ENCODE measurements at places on chromosomes 4 and X. TPM values are rescaled to one million over a fixed set of nuclear protein-coding genes. Genes with fewer than 3 reads are reported as not detected.

MAGEB18 gene
- total RNA-seq: not detected

HSFX2 gene
- not detected for total RNA-seq

IQSEC2 gene
- 17.2 TPM for total RNA-seq

ANOS1 gene
- total RNA-seq: 1.4 TPM

NFKB1 gene
- 36.7 TPM for total RNA-seq

HS6ST2 gene
- not detected for total RNA-seq

ERVMER34-1 gene
- total RNA-seq: not detected

NXF2B gene
- not detected for total RNA-seq

LPAR4 gene
- not detected for total RNA-seq

ADH5 gene
- 174 TPM for total RNA-seq

DBET gene
- not detected for total RNA-seq
